DND-41 (cell line): ENCODE measurements at places on chromosomes 7 and 10.
A peak's percentile ranks its signal among the peaks of the same experiment; 100 is the strongest.

- DNase-seq, result no peak
- H3K27ac ChIP-seq, result no peak overlapping the region
These were observed 107.9 kb downstream of the PPP1R17 start for GRCh38 chr7:31794851-31795344.

DNA sequence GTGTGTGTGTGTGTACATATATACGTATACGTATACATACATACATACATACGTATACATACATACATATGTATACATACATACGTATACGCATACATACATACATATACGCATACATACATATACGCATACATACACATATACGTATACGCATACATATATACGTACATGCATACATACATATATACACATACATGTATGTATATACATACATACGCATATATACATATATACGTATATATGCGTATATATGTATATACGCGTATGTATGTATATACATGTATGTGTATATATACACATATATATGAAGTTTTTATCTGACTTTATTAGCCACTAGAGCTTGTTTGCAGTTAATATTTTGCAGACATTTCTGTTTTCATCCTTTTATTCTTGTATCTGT lies 63.3 kb downstream of the TBC1D12 start:
- H3K4me3 ChIP-seq, result no peak overlapping the region
- H3K4me1 ChIP-seq, result no peaks in the 10 kb centered on the region
- no peak for DNase-seq
- no peak overlapping the region for H3K27ac ChIP-seq

GRCh38 chr7:47232751-47233412 lies 349.0 kb downstream of the TNS3 start:
- H3K27me3 ChIP-seq, result no peaks in the 10 kb centered on the region
- DNase-seq, result no peak
- no peaks in the 10 kb centered on the region for H3K36me3 ChIP-seq
- H3K27ac ChIP-seq, result no peak overlapping the region
- no peaks in the 10 kb centered on the region for H3K4me1 ChIP-seq
- H3K4me3 ChIP-seq, result no peak overlapping the region

- peaks cover 34% of the 10 kb centered on the region for H3K4me1 ChIP-seq
- peak; percentile 37 for DNase-seq
- H3K4me3 ChIP-seq, result no peak overlapping the region; the same call in 1 of the 2 replicates
These were observed 407.2 kb downstream of the AUTS2 start for GRCh38 chr7:70005480-70005879.

DNA sequence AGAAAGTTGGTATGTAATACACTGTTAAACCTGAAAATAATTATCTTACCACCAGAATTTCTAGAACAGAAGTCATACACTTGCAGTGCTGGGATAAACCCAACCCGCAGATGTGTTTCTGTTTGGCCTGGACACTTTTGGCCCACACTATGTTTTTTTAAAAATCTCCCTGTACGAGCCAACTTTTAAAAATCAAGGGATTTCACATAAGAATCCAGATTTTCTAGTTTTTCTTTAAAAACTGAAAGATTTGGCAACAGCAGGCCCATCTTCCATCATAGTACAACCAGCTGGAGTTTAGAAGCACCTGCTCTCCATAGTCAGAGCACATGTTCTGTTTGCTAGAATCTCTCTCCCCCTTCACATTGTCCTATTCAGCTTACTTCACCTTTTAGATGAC lies 74.0 kb downstream of the TLL2 start:
- H3K27ac ChIP-seq, result no peak overlapping the region
- no peak for DNase-seq
- no peaks in the 10 kb centered on the region for H3K4me1 ChIP-seq
- no peaks in the 10 kb centered on the region for H3K36me3 ChIP-seq
- H3K27me3 ChIP-seq, result peaks cover 3% of the 10 kb centered on the region
- no peak overlapping the region for H3K4me3 ChIP-seq

DNA sequence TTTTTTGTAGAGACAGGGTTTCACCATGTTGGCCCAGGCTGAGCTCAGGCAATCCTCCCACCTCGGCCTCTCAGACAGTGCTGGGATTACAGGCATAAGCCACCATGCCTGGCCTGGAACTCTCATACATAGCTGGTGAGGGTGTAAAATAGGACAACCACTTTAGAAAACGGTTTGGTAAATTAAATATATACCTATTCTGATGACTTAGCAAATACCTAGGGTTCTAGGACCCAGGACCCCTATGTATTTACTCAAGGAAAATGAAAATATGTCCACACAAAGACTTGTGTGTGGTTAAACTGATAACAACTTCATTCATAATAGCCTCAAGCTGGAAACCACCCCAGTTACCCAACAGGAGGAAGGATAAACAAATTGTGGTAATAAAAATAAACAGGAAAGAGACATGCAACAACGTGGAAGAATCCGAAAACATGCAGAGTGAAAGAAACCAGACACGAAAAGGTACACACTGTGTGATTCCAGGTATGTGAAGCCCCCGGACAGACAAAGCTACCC lies 52.7 kb downstream of the CARD11 start:
- H3K36me3 ChIP-seq, result no peaks in the 10 kb centered on the region
- no peak overlapping the region for H3K27ac ChIP-seq
- H3K27me3 ChIP-seq, result no peaks in the 10 kb centered on the region

GRCh38 chr10:118045837-118046394 lies 825 bp downstream of the RAB11FIP2 start:
- DNase-seq, result peak; percentile 38
- no peaks in the 10 kb centered on the region for H3K27me3 ChIP-seq
- H3K4me3 ChIP-seq, result peak overlapping the region; percentile 72
- no peaks in the 10 kb centered on the region; the same call in 1 of the 2 replicates for H3K36me3 ChIP-seq

GRCh38 chr7:90657481-90657880 lies 61.4 kb downstream of the CDK14 start:
- H3K27me3 ChIP-seq, result no peaks in the 10 kb centered on the region
- H3K27ac ChIP-seq, result no peak overlapping the region
- no peak for DNase-seq

DNA sequence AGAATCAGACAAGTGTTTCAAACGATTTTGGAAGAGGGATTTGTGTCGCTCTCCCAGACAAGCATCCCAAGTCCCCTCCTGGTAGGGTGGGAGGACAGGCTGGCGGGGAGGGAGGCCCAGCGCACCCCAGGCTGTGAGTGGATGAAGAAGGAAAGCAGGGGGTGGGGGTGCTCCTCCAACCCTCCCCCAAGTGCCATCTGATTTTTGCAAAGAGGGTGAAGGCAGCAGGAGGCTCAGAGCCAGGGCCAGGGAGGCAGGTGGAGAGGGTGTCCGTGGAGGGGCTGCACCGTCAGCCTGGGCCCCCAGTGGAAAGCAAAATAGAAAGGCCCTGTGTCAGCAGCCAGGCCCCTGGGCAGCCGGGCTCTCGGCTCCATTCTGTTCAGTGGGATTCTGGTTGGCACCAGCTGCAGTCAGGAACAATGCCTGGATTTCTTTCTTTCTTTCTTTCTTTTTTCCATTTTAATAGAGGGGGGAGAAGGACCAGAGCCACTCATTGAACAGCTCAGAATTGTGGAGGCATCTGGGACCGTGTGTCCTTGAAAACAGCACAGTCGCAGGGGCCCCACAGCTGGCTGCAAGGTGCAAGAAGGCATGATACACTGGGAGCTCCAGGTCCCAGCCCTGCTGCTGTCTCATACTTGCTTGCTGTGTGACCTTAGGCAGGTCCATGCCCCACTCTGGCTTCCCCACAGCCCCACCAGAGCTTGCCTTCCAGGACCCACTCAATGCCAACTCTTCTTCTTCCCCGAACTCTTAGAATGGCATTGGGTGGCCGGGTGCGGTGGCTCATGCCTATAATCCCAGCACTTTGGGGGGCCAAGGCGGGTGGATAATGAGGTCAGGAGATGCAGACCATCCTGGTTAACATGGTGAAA lies 7.1 kb upstream of the ZMIZ1 start:
- H3K27ac ChIP-seq, result no peak overlapping the region
- DNase-seq, result no peak
- H3K4me1 ChIP-seq, result peaks cover 4% of the 10 kb centered on the region
- H3K36me3 ChIP-seq, result no peaks in the 10 kb centered on the region
- H3K4me3 ChIP-seq, result no peak overlapping the region
- no peaks in the 10 kb centered on the region for H3K27me3 ChIP-seq

- H3K4me3 ChIP-seq, result no peak overlapping the region
- H3K4me1 ChIP-seq, result no peaks in the 10 kb centered on the region
These were observed 1.2 kb upstream of the EVX1 start for GRCh38 chr7:27241189-27242056.

GRCh38 chr10:130351466-130352290 lies 215.5 kb downstream of the GLRX3 start:
- H3K4me1 ChIP-seq, result no peaks in the 10 kb centered on the region
- H3K4me3 ChIP-seq, result no peak overlapping the region
- H3K27ac ChIP-seq, result no peak overlapping the region

GRCh38 chr7:3695602-3696001 lies 394.6 kb downstream of the SDK1 start:
- no peaks in the 10 kb centered on the region for H3K4me1 ChIP-seq
- DNase-seq, result no peak
- no peak overlapping the region for H3K27ac ChIP-seq
- H3K27me3 ChIP-seq, result no peaks in the 10 kb centered on the region
- H3K4me3 ChIP-seq, result no peak overlapping the region
- H3K36me3 ChIP-seq, result no peaks in the 10 kb centered on the region

GRCh38 chr7:149791-150636 lies 42.4 kb upstream of the FAM20C start:
- no peaks in the 10 kb centered on the region for H3K36me3 ChIP-seq
- H3K27me3 ChIP-seq, result peaks cover 11% of the 10 kb centered on the region
- DNase-seq, result no peak
- no peak overlapping the region for H3K4me3 ChIP-seq
- no peaks in the 10 kb centered on the region for H3K4me1 ChIP-seq

- no peaks in the 10 kb centered on the region for H3K27me3 ChIP-seq
- peak overlapping the region; percentile 99 for H3K27ac ChIP-seq
- peak; percentile 57 for DNase-seq
- H3K4me1 ChIP-seq, result peaks cover 90% of the 10 kb centered on the region
- H3K36me3 ChIP-seq, result no peaks in the 10 kb centered on the region
These were observed 103.5 kb upstream of the ZNF438 start for GRCh38 chr10:31135171-31135570.

DNA sequence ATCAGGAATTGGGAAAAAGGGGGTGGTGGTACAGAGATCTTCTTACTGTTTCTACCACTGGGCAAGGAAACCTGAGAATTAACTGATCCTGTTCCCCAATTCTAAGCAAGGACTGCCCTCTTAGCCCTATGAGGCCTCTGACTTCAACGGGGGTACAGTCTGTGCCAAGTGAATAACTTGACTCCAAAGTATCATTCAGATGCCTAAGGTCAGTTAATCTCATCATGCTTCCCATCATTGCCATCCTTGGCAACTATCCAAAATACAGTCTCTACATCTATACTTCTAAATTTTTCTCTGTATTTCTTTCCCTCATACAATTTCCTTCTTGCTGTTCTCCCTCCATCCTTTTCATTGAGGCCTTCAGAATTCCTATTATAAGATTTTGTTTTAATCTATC lies 10.5 kb downstream of the PPP3CB start:
- no peak for DNase-seq
- no peaks in the 10 kb centered on the region for H3K4me1 ChIP-seq
- no peak overlapping the region for H3K27ac ChIP-seq
- H3K36me3 ChIP-seq, result peaks cover 24% of the 10 kb centered on the region
- no peak overlapping the region for H3K4me3 ChIP-seq

DNA sequence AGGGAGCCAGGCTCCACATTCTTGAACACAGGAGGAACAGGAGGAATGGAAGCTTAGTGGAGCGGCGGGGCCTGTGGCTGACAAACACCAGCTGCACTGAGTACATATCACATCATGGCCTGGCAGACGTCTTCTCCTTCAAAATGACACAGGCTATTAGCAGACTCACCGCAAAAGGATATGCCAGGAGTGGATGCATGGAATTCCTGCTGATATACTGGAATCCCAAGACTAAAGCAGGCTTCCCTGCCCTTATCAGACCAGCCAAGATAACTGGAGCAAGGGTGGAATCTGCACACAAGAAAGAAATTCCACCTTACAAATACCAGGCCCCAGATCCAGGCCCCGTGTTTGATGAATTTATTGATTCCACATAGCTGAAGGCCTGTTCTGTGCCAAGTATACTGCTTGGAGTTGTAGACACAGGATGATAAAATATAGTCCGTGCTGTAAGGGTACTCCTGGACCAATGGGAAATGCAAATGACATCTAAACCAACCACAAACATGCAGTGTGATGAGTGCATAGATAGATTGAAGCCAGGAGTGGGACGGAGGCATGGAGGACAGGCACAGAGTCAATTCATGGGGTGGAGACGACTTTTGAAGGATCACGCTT lies 480.5 kb upstream of the ZMIZ1 start:
- DNase-seq, result no peak
- no peak overlapping the region for H3K4me3 ChIP-seq
- no peak overlapping the region for H3K27ac ChIP-seq
- H3K4me1 ChIP-seq, result no peaks in the 10 kb centered on the region

DNA sequence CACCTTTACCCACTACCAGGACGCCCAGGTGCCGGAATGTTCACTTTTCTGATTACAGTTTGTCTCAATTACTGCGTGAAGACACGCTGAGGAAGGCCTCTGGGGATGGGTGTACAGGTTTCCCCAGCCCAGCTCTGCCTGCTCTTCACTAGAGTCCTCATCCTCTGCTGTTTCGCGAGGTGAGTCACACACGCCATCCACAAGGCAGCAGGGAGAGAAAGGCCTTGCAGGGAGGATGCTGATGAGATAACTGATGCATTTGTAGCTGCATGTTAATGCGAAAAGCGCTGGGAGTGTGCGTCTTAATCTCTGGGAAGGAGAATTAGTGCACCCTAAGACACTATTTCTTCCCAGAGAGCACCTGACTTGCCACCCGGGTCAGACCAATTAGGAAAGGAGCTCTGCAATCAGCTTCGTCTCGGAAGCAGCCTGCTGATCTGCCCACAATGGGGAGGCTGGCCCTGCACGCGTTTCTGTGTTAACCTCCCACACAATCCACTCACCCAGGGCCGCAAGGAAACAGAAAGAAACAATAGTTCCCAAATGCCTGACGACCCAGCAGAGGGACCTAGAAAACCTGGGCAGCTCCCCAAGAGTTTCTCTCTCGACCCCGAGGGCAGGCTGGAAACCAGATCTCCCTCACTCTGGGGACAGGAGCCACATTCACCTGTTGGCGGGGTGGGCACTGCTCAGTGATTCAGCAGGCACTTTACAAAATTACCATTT lies 578.7 kb downstream of the GLRX3 start:
- DNase-seq, result no peak
- H3K27me3 ChIP-seq, result no peaks in the 10 kb centered on the region
- H3K36me3 ChIP-seq, result no peaks in the 10 kb centered on the region
- no peak overlapping the region for H3K27ac ChIP-seq

- no peaks in the 10 kb centered on the region for H3K36me3 ChIP-seq
- H3K4me3 ChIP-seq, result no peak overlapping the region
- H3K4me1 ChIP-seq, result no peaks in the 10 kb centered on the region
- no peaks in the 10 kb centered on the region for H3K27me3 ChIP-seq
- H3K27ac ChIP-seq, result no peak overlapping the region
These were observed 166.3 kb downstream of the GRID1 start for GRCh38 chr10:86200269-86200668.
